ENCODE measurements at places on chromosomes 6 and 20.

- no peak for DNase-seq
Measured at GRCh38 chr6:16301511-16301910, 63.1 kb downstream of the GMPR start.

- DNase-seq: peak; percentile 79
Measured at GRCh38 chr6:32933661-32934085, 7.2 kb downstream of the HLA-DMB start.

- DNase-seq: peak; percentile 17
Measured at GRCh38 chr6:15363523-15364400, 117.9 kb downstream of the JARID2 start.

DNA sequence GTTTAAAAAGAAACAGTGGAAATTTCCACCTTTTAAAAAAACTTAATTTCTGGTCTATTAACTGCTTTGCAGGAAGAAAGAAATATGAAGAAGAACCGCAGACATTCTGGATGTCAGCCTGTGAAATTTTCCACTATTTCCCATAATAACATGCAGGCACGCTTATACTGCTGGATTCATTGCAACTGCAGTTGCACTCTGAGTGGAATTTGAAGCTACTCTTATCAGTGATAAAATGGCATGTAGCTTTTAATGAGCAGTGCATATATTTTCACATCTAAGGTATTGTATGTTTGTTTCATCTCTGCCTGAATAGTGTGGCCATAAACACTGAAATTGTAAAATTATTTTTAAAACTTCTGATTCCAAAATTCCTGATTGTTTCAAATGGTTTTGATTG lies 28.2 kb downstream of the NCOA3 start:
- no peak for DNase-seq

- DNase-seq: no peak
Measured at GRCh38 chr6:139708337-139709199, 334.1 kb upstream of the CITED2 start.

GRCh38 chr20:19947611-19948264 lies 69.4 kb upstream of the NAA20 start:
- no peak for DNase-seq

GRCh38 chr6:108078191-108078590 lies 3.6 kb upstream of the OSTM1 start:
- DNase-seq: no peak

GRCh38 chr6:20173833-20174792 lies 38.2 kb downstream of the MBOAT1 start:
- DNase-seq: no peak

GRCh38 chr6:153328194-153328593 lies 197.1 kb upstream of the RGS17 start:
- DNase-seq: no peak

DNA sequence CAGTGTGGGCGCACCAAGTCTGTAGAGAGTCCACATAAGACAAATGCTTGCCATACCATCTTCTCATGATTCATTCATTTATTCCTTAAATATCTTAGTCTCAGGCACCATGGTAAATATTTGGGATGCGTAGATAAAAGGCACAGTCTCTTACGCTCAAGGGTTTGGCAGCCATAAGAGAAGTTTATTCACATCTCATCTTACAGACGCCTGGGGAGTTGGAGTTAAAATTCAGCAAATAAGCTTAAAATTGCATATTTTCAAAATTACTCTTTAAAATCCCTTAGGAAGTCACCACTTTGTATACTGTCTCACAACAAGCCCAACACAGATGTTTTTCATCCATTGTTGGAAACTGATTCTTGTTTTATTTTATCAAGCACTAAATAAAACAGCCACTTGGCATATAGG lies 363.3 kb downstream of the KIF16B start:
- DNase-seq: no peak

GRCh38 chr6:7166410-7167293 lies 58.9 kb downstream of the RREB1 start:
- no peak for DNase-seq

DNA sequence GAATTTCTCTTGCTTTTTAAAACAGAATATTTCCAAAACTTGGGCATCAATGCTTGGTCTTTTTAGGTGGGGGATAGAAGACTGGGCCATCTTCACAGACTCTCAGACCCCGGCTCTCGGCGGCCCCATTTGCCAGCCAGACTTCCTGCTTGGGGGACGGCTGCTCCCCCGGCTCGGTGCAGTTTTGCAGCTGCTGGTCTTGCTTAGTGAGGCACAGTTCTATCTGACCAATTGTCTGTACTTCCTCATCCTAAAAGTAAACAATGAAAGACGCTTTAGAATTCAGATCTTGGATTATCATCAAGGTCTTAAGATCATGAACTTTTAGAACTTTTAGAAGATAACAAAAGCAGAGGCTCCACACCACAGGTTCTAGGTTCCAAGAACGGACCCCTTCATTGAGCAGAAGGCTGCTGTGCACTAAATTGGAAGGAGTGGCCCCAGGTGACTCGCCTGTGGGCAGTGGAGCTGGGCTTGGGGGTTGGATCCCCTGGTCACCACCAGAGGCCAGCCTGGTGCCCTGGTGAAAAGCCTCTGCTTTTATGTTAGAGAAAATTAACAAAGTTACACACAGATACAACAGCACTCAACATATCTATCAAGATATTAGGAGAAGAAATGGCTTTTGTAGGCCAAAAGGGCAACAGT lies 26.7 kb downstream of the RNASET2 start:
- DNase-seq: no peak

GRCh38 chr6:161804838-161805237 lies 531.0 kb upstream of the AGPAT4 start:
- no peak for DNase-seq

DNA sequence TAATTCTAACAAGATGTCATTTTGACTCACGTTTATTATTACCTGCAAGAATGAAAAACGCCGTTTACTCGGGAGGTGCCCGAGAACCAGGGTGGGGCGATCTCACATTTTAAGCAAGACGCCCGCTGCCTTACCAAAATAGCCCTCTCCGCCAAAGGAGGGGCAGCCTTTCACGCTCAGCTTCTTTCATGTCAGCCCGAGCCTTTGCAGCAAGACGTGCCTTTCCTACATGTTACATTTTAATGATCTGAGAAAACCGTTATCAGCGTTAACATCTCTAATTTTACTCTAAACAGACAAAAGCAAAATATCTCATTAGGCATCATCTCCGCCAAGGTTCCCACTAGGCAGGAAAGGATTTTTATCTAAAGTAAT lies 2.0 kb downstream of the BACH2 start:
- DNase-seq: peak; percentile 29

GRCh38 chr6:134979142-134979541 lies 29.2 kb upstream of the ALDH8A1 start:
- DNase-seq: no peak

DNA sequence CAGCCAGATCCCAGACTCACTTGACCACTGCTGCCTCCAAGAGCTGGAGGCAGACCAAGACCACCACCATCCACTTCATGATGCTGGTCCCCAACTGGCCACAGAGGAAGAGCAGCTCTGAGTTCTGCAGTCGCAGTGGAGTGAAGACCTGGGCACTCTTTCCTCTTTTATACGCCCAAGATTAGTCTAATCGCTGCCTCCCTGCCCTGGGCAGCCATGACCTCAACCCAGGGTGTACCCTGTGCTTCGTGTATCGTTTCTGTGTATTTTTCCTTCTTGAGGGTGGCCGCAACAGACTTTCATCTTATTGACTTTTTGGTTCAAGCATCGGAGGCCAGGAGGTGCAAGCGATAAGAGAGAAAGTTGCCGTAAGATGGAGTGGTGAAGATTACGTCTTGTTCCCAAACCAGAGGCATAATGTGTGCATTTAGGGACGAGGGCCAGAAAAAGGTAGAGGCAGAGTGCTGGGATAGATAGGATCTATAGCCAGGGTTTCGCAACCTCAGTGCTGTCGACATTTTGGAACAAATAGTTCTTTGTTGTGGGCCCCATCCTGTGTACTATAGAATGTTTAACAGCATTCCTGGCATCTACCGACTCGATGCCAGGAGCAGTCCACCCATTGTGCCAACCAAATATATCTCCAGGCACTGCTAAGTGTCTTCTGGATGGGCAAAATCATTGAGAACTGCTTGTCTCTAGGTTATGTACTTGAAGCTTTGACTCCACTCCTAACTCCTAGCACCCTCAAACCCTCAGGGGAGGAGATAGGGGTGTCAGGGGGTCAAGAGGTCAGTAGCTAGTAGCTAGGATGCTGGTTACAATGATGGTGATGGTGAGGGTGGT lies at the start of gene PGC:
Gene PGC, minus strand, starts transcription at position 142 of the 846 bp plus-strand sequence. Its CDS starts 63 bp downstream, at position 79.
- no peak for DNase-seq

DNA sequence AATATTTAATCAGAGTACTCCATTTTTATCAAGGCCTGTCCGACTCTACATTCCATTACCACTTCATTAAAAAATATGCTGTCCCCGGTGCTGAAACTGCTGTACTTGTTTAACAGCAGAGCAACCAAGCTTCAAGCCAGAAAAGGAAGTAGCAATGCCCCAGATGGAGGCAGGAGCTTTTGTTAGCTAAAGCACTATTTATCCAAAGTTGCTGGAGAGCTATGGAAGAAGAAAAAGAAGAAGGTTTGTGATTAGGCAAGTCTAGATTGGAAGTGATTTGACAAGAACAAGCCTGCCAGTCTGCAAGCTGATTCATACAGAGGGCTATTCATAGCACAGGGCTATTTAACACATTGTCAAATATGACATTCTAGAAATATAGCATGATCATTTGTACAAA lies 160.9 kb upstream of the SPTLC3 start:
- DNase-seq: peak; percentile 10

DNA sequence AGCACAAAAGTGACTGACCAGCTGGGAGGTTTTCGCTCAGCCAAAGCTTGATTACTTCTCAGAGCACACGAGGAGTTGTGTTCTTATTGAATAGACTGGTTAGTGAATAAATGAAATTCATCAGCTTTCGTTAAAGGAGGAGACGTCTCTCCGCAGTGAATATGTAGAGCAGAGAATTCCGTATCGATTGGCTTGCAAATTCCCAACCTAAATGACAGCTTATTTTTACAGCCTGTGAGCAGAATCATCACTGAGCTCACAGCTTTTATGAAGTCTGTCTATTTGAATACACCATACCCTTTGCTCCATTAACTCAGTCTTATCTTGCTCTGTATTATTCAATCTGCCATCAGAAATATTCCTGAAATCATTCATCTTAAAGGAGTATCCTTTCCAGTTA lies 192.7 kb downstream of the SASH1 start:
- DNase-seq: no peak

- no peak for DNase-seq
Measured at GRCh38 chr6:81485395-81485794, 267.1 kb downstream of the TENT5A start.

DNA sequence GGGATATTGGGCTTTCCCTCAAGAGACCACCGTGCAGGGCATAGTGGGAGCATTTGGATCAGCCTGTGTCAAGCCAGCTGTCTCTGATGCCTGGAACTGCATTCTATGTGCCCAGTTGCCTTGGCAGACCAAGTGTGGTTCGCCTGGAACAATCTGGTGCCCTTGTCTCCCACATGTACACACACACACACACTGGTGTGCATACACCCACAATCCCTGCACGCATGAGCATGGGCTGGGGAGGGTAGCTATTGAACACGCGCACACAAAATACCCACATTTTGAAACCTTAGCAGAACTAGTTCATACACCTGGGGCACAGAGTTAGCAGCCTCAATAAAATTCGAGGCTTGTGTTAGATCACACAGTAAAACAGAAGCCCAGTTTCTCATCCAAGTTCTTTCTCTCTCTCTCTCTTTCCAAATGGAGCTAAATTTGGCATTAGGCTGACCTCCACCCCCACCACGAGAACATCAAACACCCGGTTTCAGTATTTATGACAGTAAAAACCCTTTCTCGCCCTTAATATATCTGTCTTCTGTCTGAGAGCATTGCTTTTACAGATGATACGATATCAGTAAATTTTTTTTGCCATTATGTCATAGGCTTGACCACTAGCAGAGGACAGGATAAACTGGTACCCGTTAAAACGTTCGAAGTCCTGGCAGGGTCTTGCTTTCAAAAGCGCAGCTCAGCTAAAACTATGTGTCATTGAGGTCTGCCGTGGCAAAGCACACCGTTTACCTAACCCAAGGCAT lies 18.2 kb upstream of the NFATC2 start:
- DNase-seq: no peak

- no peak for DNase-seq
Measured at GRCh38 chr20:51305316-51306052, 237.0 kb downstream of the NFATC2 start.

DNA sequence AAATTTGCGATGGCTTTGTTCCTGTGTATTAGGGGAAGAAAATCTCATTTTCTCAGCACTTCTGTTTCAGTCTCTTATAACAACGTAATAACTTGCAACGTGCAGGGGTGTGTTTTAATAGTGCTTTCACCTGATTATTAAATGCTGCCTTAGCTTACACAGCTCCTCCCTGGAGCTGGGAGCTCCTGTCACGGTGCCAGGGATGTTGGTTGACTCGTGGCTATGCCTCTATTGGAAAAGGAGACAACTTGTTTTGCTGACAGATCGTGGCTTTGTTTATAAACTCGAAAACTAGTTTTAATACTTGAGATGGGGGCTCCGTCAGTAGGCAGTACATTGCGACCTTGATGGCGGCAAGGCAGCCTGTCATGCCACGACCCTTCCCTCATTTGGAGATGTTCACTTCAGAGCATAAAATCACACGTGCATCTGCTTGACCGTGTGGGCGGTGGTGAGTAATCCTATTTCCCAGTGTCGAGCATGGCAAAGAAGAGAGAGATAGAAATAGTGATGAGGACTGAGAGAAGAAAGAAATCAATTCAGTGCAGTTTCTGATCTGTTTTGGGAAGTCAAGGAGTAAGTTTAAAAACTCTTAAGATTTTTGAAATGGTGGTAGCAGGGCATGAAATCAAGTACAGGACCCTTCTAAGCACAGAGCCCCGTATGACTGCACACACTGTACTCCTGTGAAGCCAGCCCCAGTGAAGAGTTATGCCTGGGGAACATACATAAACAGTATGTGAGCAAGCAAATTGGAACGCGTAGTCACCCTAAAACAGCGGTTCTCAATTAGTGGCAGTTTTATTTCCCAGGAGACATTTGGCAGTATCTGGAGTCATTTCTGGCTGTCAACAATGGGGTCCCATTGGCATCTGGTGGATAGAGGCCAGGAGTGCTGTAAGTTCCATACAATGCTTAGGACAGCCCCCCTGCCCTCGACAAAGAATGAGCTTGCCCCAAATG lies 147.2 kb downstream of the DOK5 start:
- no peak for DNase-seq

DNA sequence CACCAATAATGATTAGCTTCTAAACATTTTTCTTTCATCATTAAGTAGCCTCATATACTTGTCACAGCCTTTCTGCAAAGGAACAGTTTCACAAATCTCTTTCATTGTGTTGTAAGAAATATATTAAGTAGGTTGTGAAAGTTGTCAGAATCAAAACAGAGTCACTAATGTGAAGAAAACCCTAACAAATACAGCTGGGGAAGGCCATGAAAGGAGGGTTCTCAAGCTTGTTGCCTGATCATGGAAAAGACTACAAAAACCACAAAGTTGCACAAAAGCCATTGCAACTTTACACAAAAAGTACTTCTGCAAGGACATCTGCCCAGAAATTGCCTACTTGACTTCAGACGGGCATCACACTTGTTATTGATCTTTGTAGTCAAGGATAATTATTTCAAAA lies 216.1 kb downstream of the ALDH8A1 start:
- DNase-seq: no peak

DNA sequence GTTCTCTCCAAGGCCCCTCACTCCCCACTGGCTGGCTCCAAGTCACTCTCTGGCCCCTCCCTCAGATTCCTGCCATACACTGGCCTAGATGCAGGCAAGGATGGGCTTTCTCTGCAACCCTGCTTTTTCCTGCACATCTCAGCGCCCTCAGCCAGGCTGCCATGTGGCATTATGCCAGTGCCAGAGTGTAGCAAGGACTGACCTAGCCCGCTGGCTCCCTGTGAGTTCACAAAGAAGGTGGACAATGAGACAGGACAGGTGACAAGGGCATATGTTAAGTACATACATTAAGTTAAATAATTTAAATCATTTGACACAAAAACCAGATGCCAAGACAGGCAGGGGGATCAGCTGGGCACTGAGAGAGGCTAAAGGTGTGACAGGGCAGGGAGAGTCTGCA lies 394.6 kb downstream of the ZFAND3 start:
- no peak for DNase-seq
